DND-41 (cell line): ENCODE measurements at places on chromosomes 12 and 14.

GRCh38 chr12:82886671-82887340 is 200.1 kb downstream of the TMTC2 start:
- DNase-seq, result no peak

DNA sequence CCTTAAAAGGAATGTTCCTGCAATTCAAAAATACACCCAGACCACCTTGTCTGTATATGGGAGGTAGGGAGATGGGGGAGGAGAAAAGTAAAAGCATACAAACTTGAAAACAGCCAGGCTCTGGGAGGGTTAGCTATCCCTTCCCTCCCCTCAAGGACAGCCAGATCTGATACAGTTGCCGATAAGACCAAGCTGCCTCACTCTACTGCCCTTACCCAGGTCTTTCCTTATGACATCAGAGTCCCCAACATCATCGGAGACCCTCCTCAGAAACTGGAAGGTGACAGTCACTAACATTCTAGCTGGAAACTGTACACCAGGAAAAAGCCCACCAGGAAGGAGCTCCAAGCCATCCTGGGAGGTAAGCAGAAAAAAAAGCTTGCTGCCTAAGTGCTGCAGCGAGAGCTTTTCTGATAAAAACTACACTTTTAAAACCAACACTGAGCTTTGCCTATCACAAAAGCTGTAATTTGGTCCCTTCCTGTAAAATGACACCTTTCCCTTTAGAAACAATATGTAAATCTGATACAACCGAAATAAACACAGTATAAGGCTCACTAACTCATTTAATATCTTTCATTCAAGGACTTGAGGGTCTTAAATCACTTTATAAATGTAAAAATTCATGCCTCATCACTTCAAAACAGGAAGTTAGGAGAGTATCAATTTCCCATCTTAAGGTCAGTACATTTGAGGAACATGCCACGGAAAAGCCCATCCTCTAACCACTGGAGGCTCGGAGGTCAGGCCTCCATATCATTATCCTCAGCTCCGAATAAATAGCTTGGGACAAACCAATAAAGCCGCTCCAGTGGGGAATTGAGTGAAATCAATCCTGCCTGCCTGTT is 20.4 kb upstream of the PLEKHH1 start:
- DNase-seq, result no peak

DNA sequence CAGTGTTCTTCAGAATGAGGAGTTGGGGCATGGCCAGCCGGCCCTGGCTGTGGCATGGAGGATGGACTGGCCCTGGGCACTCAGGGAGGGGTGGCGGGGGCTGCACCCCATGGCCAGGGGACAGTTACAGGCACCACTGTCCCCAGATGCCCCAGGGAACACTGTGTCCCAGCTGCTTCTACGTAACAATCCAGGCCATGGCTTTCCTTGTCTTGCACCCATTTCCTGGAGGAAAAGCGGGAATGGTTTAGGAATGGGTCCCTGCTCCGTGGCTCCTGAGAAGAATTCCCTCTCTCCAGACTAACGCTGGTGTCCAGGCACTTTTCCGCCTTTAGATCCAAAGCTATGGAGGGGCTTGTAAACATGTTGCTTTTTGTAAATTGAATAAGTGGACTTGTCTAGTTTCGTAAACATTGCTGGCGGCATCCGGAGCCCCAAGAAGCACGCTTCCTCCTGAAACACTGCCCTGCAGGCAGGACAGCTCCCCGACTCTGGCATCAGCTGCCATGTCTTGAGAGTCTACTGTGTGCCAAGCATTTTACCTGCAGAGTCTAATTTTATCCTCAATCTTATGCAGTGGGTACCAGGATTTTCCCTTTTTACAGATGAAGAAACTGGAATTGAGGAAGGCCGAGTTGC is 238.3 kb downstream of the SLC41A2 start:
- no peak for DNase-seq

DNA sequence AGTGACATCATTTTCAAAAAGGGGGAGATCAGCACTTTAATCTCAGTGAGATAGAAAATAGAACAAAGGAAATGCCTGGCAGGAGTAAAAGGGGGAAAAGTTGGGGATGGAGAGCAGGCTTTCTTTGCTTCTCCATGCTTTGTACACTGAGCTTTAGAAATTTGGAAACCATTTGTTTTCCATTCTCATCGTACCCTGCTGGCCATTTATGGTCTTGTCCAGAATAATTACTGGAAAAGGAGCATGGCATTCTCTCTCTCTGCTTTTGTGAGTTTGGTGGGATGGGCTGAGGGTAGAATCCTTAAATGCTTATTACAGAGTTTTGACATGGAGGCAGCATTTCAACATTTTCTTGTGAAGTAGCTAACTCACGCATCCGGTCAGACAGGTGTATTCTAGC is 104.4 kb upstream of the FLRT2 start:
- no peak for DNase-seq

GRCh38 chr14:100662879-100663760 is 63.6 kb upstream of the DLK1 start:
- DNase-seq, result peak; percentile 69
